Right hindlimb (tissue), 1 donor: ENCODE measurements at places on chromosomes 1 and 21.

- DNase-seq = no peak
Observed at GRCh38 chr1:223885614-223886013, 39.9 kb upstream of the TP53BP2 start.

- DNase-seq = no peak
Observed at GRCh38 chr1:63033211-63033610, 249.3 kb downstream of the ATG4C start.

GRCh38 chr1:93001893-93002292 is 40.6 kb upstream of the DIPK1A start:
- no peak for DNase-seq

GRCh38 chr1:212301580-212301979 is 16.4 kb downstream of the PPP2R5A start:
- DNase-seq = no peak

DNA sequence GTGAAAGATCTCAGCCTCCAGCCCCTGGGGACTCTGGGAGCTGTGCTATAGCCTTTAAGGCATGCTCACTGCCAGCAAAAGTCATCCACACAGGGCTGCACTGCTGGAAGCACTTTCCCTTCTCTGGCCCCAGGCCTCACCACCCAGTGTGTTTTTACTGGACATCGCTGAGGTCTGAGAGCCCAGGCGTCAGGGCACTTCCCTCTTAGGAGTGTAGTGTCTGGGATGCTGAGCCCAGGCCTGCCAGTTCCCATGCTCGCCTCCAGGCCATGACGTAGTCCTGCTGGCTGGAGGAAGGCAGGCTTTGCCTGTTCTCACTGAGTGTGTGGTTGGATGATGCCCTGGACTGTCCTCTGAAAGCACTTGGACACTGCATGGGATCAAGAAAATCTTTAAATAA is 101.2 kb downstream of the GDAP2 start:
- peak; percentile 85 for DNase-seq

DNA sequence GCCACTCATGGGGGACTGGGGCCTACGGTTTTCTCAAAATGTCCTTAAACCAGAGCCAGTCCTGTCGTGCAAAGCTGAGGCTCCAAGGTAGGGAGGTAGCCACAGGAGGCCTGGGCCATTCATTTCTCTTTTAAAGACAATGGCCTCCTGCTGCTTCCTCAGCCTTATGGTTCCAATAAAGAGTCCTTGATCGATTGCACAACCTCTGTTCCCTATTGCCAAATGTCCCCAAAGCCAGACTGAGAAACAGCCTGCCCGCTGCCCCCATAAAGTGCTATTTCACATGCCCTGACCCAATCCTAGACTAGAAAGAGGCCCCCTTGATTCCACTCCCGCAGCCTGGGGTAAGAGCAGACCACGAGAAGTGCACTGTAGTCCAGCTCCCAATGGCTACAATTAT is 166.7 kb downstream of the CLIC6 start:
- DNase-seq = no peak

GRCh38 chr1:2208309-2209239 is 14.0 kb upstream of the FAAP20 start:
- DNase-seq = peak; percentile 82

DNA sequence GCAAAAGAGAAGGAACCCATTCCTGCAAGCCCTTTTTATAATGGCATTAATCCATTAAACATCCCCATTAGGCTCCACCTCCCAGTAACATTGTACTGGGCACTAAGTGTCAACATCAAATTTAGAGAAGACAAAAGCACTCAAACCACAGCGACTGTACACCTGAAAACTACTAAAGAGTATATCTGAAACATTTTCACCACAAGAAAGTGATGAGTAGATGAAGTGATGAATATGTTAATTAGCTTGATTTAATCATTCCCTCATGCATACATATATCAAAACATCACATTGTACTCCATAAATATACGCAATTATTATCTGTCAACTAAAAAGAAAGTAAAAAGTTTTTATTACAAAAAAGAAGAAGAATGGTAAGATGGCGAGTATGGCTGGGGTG is 26.4 kb downstream of the ACP6 start:
- no peak for DNase-seq

DNA sequence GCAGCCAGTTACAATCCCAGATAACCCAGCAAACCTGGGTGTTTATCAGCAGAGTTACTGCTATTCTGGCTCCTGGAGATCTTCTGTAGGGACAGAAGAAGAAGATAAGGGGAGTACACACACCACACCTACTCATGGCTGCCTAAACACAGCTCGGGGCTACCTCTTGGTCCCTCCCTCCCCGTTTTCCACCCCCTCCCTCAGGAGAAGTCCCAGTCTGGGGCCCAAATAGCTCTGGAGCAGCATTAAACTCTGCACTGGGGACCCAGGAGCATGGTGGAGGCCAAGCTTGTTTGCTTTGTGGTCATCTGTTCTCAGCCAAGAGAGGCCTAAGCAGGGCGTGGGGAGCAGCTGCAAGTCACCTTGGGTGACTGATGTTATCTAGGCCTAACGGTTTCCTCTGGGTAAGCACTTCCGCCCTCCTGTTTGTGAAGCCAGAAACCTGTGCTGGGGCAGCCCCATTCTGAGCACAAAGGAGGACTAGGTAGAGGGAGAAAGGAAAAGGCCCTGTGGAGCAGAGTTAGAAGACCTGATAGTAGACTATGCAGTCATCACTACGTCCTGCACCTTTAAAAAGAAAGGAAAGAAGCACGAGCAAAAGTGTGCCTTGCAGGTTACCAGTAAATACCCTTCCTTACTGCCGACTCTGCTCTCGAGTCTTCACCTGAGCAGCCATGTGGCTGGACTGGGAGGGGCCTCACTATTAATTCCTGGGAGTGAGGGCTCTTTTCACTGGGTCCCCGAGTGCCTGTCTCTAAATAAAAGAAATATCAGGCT is 2.0 kb upstream of the RCSD1 start:
- DNase-seq = no peak

DNA sequence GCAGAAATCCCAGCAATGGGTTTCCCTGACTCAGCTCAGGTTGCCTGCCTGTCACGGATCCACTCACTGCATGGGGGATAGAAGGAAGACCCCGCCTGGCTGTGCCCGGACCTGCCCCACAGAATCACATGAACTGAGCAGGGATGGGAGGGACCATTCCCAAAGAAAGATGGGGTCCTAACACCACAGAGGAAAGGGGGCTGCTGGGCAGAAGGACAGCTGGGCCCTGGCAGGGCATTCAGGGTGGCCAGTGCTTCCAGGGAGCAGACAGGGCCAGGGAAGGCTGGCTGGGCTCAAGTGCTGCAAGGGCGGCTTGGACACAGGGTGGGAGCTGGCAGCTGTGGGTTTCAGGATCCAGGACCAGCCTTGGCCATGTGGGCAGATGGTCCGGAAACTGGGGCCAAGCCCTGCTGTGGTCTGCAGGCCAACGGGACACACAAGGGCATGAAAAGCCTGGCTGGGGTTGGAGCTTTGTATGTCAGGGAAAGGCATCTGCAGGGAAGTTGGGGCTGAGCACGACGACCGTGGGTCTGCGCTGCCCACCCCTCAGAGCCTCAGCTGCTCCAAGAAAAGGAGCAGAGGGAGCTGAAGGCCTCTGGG is 723.9 kb downstream of the PTPRU start:
- DNase-seq = no peak

GRCh38 chr1:7644961-7645750 is 125.9 kb upstream of the VAMP3 start:
- DNase-seq = no peak

DNA sequence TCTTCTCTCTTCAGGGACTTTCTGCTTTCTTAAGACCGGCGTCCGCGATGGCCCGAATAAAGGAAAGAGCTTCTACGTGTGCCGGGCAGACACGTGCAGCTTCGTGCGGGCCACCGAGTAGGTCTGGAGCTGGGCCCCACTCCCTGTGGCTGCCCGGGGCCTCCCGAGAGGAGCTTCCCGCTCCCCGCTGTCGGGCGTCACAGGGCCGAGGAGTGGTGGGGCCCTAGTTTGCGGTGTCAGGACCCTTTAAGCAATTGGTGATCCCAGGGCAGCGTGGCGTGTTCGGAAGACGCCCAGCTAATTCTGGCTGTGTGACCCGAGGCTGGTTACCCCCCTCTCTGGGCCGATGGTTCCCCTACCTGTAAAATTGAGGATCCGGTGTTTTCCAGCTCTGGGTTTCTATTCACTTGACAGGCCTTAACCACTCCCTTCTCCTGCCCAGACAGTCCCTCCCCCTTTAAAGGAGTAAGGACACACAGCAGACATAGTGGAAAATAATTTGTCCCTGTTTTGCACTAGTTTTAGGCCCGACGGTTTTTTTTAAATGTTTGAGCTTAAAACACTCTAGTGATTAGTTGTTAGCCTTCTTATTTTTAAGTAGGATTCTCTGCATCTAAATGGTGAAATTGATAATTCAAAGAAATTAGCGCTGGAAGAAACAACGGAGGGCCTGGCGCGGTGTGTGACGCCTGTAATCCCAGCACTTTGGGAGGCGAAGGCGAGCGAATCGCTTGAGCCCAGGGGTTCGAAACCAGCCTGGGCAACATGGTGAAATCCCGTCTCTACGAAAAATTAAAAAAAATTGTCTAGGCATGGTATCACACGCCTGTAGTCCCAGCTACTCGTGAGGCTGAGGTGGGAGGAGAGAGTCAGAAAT is 553 bp downstream of the TTF2 start:
- no peak for DNase-seq

- no peak for DNase-seq
Observed at GRCh38 chr21:30563072-30563471, 2.0 kb upstream of the KRTAP19-7 start.

- no peak for DNase-seq
Observed at GRCh38 chr21:40271164-40271563, 403.9 kb downstream of the PCP4 start.

DNA sequence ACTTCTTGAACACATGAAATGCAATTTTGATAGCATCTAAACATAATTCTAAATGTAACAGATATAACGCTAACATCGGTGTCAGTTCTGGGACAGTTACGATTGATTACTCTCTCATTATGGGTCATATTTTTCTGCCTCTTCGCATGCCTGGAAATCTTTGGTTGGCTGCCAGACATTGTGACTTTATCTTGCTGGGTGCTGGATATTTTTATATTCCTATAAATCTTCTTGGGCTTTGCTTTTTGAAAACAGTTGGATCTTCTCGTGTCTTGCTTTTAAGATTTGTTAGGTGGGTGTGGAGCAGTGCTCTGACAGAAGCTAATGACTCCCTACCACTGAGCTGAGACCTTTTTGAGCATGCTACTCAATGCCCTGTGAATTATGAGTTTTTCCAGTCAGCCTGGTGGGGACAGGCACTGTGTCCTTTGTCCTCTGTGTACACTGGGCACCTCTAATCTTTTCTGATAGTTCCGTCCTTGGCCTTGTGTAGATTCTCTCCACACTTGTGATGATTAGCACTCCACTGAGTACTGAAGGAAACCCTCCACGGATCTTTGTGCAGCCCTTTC is 28.0 kb upstream of the EDARADD start:
- DNase-seq = no peak

DNA sequence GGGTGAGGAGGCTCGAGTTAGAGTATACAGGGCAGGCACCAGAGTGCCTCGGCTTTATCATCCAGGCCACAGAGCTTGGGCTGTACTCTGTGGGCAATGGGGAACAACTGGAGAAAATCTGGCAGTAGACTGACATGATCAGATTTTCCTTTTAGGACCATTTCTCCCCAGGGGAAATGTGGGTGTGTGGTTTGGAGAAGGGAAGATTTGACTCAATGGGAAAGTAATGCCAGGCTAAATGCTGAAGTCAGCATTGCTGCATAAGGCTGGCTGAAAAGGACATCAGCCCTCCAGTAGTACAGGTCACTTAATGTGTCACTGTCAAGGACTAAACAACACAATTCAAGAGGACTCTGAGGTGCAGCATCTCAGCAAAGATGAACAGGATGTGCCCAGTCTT is 5.0 kb downstream of the FYB2 start:
- DNase-seq = no peak

GRCh38 chr1:39080831-39081270 is 54.7 kb downstream of the NDUFS5 start:
- peak; percentile 78 for DNase-seq

DNA sequence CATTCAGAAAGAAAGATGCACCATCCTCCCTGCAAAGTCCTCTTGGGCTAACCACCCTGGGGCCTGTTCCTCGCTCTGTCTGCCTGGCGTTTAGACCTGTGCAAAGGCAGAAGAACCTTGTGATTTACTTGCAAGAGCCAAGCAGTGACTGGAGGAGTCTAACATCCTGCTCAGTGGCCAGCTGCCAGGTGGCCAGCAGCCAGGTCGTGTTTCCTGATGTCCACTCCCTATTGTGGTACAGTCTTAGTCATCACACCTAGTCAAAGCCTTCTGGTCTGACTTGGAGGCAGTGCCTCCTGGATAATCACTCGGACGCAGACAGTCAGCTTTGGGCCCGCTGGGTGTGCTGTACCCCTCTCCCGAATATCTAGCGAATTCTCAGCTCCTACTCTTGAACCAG is 118.1 kb downstream of the PGBD5 start:
- DNase-seq = peak; percentile 59

DNA sequence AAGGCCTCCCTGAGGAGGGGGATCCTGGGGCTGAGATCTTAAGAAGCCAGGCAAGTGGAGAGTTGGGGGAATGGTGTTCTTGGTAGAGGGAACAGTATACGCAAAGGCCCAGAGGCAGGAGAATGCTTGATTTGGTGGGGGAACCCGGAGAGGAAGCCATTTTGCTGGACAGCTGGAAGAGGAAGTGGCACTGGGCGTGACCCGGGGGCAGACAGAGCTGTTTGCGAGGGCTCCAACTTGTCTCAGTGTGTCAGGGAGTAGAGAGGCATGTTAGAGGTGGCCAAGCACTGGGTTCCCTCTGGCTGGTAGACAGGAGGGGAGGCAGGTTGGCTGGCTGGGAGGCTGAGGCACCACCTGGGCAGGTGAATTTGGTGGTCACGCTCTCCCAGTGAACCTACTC is 96.3 kb upstream of the ACTL8 start:
- DNase-seq = no peak

- DNase-seq = no peak
Observed at GRCh38 chr1:12383001-12383400, 153.2 kb downstream of the VPS13D start.

- no peak for DNase-seq
Observed at GRCh38 chr1:201253411-201253810, 29.9 kb upstream of the PKP1 start.

DNA sequence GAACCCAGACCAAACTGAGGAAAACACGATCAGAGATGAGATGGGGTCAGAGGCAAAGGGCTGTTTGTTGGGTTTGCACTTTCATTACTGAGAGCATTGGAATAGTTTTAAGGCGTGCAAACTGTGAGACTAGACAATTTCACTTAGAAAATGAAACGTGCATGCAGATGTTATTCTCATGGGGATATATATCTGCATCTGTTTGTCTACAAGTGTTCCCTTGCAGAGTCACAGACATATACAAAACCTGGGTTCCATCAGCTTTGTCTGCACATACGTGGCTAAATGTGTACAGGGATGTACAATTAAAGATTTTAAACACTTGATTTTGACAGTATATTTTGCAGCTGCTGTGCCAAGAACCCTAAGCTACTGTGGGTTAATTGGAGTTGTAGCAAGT is 355.4 kb downstream of the KIF26B start:
- no peak for DNase-seq

DNA sequence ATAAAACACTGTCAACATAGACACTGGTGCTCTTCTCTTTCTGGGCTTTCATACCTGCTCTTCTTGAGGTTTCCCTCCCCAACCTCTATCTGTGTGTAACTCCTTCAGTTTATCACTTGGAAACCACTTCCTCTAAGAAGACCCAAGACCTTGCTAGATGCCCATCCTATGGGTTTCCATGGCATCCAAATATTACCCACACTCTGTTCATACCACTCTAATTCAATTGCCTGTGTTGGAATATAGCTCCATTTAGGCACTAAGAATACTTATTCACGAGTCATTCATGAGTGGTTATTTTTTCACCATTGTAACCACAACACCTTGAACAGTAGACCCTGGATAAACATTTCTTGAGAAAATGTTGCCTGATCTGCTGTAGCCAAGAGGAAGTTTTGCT is 231.1 kb upstream of the SGIP1 start:
- DNase-seq = no peak

GRCh38 chr1:116329524-116330341 is 43.3 kb upstream of the ATP1A1 start:
- no peak for DNase-seq
